ENCODE measurements at places on chromosomes 16 and 17.

DNA sequence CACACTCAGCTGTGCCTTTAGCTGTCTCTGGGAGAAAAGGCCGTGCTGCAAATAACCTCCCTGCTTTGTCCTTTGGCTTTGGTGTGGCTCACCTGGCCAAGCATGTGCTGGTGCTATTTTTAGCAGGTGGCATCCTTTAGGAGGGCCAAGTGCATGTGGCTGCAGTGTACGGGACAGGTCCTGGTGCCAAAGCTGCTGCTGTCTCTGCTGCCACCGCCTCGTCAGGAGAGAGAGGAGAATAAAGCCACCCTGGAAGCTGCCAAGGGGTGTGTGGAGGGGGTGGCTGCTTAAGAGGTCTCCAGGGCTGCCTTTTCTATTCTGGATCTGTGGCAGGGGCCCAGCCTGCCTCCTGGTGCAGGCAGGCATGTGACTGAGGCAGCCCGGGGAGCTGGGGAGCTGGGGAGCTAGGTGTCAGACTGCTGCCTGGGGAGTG is 6.2 kb downstream of the AKAP1 start:
- ATAC-seq = no peak

DNA sequence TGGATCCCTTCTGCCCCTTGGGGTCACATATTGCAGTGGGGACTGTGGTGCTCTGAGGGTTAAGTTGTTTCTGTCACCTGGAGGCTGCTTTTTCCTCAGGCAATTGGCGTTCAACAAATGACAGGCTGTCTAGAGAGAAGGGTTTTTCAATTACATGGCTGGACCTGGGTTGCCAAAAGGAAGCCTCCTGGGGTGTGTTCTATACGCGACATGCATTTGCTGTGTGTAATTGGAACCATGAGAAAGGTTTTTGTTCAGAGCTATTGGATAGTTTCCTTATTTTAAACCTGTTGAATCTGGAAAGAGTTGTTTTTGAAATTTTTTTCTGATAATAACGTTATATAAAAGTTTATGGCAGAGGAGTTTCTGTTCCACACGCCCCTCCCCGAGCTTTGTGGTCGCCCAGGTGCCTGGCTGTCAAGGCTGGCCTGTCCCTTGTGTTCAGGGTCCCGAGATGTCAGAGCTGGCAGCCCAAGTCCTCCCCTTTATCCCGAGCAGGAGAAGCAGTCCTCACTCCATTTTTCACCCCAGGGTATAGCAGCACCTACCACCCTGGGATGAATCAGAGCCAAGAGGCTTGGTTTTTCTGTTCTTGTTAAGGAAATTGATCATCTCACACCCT is 26.1 kb upstream of the ZNF750 start:
- ATAC-seq = no peak

GRCh38 chr16:85514598-85515318 is 98.4 kb upstream of the GSE1 start:
- ATAC-seq = peak; percentile 83

DNA sequence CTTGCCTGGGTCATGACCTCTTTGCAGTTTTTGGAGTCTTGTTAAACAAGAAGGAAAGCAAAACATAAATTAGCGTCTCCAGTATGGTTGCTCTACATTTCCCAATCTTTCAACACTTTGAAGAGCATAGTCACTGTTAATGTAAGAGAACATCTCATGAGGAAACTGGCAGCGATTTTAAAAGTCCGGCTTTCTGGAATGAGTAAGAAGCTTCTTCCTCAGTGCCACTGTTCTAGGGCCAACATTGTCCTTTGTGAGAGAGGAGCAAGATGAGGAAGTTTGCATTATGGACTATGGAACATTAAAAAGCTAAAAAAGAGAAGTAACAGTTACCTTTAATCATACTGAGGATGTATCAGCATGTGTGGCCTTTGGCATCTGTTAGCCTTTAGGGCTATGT is 73.1 kb downstream of the WNT3 start:
- no peak for ATAC-seq

DNA sequence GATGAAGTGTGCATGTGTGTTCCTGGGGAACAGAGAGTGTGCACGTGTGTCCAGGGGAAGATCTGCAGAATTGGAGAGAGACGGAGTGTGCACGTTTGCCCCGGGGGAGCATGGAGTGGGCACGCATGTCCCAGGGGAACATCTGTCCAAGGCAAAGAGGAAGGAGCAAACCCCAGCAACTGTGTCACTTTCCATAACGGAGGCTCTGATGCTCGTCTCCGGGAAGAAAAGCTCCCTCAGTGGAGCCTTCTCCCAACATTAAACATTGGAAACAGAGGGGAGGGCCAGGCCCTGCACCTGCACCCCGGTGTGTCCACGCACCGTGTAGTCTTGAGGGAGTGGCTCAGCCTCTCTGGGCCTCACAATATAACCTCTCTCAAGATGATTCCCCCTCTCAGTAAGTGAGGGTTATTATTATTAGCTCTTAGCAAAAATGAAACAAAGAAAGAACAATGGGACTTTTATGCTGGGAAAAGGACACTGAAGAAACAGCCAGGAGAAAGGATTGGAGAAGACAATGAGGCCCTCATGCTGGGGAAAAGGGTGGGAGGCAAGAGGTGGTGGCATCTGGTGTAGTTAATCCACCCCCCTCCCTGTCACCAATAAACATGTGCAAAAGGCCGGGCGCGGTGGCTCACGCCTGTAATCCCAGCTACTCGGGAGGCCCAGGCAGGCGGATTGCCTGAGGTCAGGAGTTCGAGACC is 7.6 kb downstream of the RAB40B start:
- no peak for ATAC-seq

DNA sequence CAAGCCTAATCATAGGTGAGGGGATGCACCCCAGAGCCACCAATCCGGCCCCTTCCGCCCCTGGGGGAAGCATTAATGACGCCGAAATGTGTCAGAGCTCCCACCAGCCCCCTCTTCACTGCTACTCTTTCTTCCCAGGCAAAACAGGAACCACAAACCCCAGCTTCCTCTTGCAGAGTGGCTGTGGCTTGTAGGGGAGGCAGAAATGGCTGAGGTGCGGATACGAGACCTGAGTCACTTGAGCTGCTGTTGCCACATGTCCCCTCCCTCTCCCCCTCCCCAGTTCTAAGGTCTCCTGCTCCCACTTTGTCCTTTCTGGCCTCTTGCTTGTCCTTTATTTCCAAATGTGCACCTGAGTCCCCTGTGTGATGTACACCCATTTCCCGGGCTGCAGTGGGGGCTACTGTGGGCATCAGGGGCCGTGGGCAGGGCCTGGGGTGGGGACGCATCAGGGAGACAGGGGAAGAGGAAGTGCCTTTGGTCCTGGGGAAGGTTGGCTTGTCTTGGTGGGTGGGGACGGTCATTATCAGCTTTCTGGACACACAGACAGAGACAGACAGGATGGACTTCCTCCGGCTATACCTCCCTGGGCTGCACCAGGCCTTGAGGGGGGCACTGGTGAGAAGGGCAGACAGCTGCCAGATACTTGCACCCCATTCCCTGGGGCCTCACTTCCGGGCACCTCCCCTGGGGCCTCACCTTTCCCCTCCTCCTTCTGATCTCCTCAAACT is at the start of gene APOBR:
Gene APOBR, plus strand, starts transcription at position 523 of the 731 bp plus-strand sequence. Its CDS starts 39 bp downstream, at position 562.
- no peak for ATAC-seq

DNA sequence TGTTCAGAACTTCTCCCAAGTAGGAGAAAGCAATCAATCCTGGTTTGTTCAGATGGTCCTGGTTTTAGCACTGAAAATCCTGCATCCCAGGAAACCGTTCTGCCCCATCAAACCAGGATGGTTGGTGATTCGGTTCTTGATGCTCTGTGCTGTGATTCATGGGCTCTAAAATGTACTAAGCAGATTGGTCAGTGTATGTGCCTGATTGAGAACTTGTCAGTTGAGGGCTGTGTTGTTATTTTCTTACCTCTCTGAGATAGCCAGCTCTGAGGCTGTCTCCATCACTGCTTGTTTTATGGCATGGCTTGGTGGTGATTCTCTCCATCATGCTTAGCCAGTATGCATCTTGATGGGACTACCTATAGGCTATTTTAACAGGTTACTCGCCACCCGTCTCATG is 246.9 kb upstream of the RBFOX1 start:
- ATAC-seq = no peak

DNA sequence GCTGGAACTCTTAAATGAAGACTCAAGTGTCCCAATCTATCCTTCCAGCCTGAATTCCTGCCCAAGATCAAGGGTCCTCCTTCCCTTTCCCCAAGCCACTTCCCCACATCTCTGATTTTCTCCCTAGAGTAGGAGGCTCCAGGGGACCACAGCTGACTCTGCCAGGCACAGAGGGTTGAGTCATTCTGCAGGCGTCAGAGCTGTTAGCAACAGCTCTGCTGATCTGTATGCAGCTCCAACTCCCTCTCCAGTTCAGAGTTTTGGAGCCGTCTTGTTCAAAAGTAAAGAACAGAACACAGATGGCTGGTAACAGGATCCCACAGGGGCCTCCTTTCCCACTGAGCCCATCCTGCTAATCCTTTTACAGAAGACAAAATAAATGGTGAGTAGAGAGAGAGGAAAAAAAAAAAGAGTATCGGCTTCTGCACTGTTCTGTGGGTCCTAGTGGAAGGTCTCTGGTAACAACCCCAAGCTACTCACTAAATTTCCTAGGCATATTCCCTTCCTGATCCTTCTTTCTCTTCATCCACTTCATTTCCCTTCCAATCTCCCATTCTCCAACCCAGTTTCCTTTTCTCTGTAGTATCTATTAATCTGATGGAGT is 13.4 kb upstream of the TAOK1 start:
- ATAC-seq = peak; percentile 100

- ATAC-seq = peak; percentile 19
These were observed 6.2 kb downstream of the PHOSPHO1 start for GRCh38 chr17:49224198-49224996.

DNA sequence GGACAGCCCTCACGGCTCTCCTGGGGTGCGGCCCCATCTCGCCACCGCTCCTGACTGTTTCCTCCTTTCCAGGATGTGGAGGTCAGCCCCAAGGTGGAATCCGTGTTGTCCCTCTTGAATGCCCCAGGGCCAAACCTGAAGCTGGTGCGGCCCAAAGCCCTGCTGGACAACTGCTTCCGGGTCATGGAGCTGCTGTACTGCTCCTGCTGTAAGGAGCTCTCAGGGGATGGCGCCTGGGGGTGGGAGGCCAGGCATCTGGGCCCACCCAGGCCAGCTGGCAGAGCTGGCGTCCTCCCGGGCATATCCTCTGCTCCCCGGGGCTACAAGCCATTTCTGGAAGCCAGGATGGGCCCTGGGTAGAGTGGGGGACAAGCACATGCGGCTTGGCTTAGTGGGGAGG is 13.2 kb downstream of the IL34 start:
- ATAC-seq = peak; percentile 9

- ATAC-seq = no peak
These were observed 24.4 kb upstream of the DOC2B start for GRCh38 chr17:205817-206216.

DNA sequence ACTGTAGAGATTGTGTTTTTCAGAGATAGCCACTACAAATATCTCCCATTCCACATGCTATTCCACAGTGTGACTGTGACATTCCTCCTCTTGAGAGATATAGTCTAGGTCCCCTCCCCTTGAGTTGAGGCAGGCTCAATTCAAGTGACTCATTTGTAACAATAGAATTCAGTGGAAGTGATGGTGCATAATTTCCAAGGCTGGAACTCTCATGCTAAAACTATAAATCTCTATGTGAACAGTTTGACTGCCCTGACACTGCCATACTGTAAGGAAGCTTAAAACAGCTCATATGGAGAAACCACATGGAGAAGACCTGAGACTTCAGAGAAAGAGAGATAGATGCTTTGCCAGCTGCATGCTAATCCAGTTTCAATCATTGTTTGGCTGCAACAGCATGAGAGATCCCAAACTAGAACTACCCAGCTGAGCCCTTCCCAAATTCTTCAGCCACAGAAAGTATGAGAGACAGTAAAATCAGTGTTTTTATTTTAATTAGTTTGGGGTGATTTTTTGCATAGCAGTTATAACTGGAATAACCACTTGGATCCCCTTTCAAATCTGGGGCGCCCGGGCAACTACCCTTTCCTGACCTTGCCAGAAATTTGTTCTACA is 19.5 kb upstream of the CSNK2A2 start:
- no peak for ATAC-seq

DNA sequence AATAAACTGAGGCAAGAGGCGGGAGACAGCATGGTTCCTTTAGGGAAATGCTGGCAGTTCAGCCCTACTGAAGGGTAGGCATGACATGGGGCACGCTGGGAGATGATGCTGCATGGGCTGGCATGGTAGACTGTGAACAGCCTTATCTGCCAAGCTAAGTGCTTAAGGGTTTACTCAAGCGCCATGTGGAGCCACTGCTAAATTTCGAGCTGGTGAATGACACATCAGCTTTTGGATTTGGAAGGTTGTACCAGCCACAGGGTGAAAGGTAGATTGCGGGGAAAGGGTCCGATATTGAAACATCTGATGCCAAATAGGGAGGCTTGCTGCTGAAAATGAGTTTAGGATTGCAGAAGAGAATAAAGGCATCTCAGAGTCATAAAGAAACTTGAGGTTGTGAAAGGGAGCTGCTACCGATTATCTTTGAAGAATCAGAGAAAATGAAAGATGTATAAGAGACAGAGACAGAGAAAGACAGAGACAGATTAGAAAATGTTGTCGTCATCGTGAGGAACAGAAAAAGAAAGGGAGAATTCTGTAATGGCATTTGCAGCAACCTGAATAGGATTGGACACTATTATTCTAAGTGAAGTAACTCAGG is 16.3 kb downstream of the PIK3R5 start:
- ATAC-seq = no peak

DNA sequence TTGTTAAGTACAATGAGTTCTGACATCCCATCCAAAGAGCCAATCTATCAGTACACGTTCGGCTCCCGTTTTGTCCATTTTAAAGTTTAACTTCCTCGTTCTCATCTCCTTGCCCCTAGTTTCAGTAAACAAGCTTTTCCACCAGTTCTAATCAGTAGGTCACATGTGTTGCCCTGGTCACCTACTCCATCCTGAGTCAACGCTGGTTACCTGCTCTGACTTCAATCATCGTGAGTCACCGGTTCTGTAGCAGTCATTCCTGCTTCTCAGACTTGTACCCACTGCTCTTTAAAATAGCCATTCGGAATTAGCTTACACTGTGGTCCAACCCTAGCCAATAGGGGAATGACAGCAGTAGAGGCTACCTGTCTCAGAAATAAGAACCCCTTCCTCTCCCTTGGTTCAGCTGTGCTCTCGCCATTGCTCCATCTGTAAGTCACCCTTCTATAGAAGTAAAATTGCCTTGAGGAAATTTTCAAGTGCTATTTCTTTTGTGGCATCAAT is 191.0 kb downstream of the CPPED1 start:
- ATAC-seq = no peak

- peak; percentile 100 for ATAC-seq
These were observed 16.3 kb downstream of the NACA2 start for GRCh38 chr17:61574542-61575351.
